ENCODE measurements at places on chromosomes 1 and 21.

GRCh38 chr1:172727956-172728603 lies 69.2 kb downstream of the FASLG start:
- peak; percentile 75 for DNase-seq

- no peak for DNase-seq
These were observed 5.2 kb downstream of the PPFIA4 start for GRCh38 chr1:203031467-203031866.

GRCh38 chr21:27134516-27134915 lies 167.6 kb upstream of the ADAMTS5 start:
- no peak for DNase-seq

DNA sequence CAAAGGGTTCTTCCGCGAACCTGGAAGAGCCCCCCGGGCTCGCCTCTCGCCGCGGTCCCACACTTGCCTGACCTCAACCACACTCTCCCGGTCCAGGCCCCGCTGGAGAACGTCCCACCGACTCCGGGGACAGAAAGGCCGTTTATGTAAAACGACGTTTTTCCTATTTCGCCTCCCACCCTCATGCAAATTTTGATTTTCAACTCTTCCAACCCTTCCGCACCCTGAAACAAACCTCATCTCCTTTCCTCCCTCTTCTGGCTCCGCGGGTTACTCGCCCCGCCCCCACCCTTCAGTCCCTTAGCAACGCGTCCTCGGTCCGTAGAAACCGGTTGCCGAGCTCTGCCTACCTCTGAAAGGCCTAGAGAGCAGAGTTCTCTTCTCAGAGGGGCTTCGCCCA lies at the start of gene C1orf141:
TSS of gene C1orf141 (minus strand) at position 276 of the 400 bp plus-strand sequence. CDS start 7,730 bp downstream, outside the sequence.
- peak; percentile 34 for DNase-seq

GRCh38 chr1:150532860-150533259 lies 16.3 kb upstream of the ADAMTSL4 start:
- no peak for DNase-seq
